HepG2 (cell line): ENCODE measurements at places on chromosomes 12 and 14.

DNA sequence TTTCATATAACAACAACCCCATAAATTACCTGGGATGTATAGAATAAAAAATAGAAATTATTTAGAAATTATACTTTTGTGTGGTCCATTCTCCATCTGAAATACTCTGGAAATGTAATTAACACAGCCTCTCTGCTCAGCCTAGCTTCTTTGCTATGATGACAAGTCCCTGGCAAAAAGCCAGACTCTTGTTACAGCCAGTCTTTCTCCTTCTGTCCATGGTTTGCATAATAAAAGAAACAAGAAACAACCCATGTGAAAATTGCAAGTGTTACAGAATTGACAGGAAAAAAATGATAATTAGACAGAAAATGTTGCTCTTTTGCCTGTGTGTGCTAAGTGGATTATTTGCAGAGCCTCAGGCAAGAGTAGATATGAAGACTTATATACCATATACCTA is 61.3 kb downstream of the C12orf50 start:
- H3K36me3 ChIP-seq = no peaks in the 10 kb centered on the region
- no peaks in the 10 kb centered on the region for H3K27me3 ChIP-seq
- no peak for DNase-seq
- no peak overlapping the region for H3K27ac ChIP-seq
- no peak overlapping the region for H3K4me3 ChIP-seq

DNA sequence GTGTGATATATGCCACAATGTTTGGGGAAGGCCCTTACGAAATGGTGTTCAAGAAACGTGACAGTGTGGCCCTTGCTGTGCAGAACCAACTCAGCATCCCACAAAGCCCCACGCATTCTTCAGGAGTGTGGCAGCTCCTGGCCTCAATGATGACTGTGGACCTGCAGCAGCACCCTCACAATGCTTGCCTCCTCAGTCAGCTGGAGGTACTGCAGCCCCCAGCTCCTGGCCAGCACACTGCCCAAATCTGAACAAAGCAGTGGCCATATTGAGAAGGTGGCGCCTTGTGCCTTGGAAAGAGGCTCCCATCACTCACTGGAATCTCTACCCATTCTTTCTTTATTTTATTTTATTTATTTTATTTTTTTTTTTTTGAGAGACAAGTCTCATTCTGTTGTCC is 10.4 kb downstream of the POLE2 start:
- no peak overlapping the region for H3K4me3 ChIP-seq
- no peak overlapping the region for H3K27ac ChIP-seq
- H3K36me3 ChIP-seq = peaks cover 39% of the 10 kb centered on the region; the same call in 2 of the 3 replicates
- DNase-seq = no peak
- H3K4me1 ChIP-seq = no peaks in the 10 kb centered on the region

- peaks cover 3% of the 10 kb centered on the region; the same call in 1 of the 3 replicates for H3K36me3 ChIP-seq
- no peak overlapping the region for H3K27ac ChIP-seq
- peaks cover 71% of the 10 kb centered on the region for H3K4me1 ChIP-seq
- no peak for DNase-seq
Measured at GRCh38 chr12:117100851-117101673, 1.8 kb upstream of the TESC start.

DNA sequence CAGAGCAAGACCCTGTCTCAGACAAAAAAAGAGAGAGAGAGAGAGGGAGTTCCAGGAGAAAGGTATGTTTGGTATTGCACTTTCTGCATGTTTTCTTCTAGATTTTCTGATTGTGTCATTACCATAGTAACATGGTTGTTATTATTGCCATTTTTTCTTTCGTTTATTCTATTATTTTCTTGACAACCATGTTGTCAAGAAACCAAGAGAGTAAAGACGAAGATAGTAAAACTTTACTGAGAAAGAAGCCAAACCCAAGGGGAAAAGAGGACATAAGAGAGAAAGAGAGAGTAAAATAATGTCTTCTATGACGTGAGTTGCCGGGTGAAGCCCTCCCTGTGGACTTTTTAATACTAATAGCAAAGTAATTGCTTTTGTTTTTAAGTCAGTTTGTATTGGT is 1186.0 kb upstream of the SEL1L start:
- no peaks in the 10 kb centered on the region for H3K27me3 ChIP-seq
- H3K4me1 ChIP-seq = no peaks in the 10 kb centered on the region
- H3K36me3 ChIP-seq = no peaks in the 10 kb centered on the region
- no peak overlapping the region for H3K4me3 ChIP-seq

DNA sequence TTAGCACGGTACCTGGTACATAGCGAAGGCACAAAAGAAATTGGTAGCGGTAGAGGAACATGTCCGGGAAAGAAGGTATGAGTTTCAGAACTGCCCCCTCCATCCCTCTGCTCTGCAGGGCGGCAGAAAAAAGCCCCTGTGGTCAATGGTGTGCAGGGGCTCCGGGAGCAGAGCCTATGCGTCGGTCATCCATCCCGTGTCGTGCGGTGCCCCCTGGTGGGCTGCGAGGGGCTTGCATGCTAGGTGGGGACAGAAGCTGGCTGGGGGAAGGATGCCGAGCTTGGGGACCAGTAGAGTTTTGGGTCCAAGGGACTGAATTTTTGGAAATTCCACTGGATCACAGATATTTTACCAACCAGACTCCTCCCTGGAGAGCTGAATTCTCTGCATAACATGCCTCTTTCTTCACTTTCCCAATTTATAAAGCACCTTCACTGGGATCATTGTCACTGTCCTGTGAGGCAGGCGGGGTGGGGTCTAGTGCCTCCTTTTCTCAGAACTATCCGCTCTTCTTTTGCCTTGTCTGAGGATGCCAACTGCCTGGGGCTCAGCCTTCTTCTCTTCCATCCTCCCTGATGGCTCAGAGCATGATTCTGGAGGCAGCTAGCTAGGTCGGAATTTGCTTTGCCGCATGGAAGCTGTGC is 148.7 kb downstream of the SMOC1 start:
- H3K27ac ChIP-seq = no peak overlapping the region
- H3K4me1 ChIP-seq = peaks cover 9% of the 10 kb centered on the region
- peak; percentile 43 for DNase-seq

- no peaks in the 10 kb centered on the region for H3K27me3 ChIP-seq
- peaks cover 38% of the 10 kb centered on the region for H3K4me1 ChIP-seq
- no peak overlapping the region for H3K4me3 ChIP-seq
- no peaks in the 10 kb centered on the region for H3K36me3 ChIP-seq
- H3K27ac ChIP-seq = no peak overlapping the region
- no peak for DNase-seq
Measured at GRCh38 chr12:49364989-49365388, 2.3 kb upstream of the SPATS2 start.

DNA sequence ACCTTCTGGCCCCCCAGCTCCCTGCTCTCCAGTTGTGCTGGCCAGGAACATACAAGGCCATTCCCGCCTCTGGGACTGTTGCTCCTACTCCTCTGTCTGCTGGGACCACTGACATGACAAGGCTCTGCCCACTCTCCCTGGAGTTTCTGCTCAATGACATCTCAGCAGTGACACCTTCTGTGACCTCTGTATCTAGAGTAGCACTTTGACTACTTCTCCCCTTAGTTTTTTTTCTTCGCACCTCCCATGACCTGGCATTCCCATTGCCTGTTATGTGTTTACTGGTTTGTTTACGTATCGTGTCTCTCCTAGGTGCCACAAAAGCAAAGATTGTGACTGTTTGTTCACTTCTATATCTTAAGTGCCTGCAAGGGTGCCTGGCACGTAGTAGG is 40.1 kb upstream of the TMEM263 start:
- no peaks in the 10 kb centered on the region for H3K36me3 ChIP-seq
- no peaks in the 10 kb centered on the region; the same call in 2 of the 3 replicates for H3K27me3 ChIP-seq
- no peak overlapping the region for H3K4me3 ChIP-seq
- no peak overlapping the region for H3K27ac ChIP-seq
- DNase-seq = no peak

GRCh38 chr12:65463611-65464010 is 185.1 kb downstream of the MSRB3 start:
- no peaks in the 10 kb centered on the region for H3K4me1 ChIP-seq
- no peak overlapping the region for H3K27ac ChIP-seq
- no peak for DNase-seq
- no peaks in the 10 kb centered on the region for H3K27me3 ChIP-seq
- H3K4me3 ChIP-seq = no peak overlapping the region

DNA sequence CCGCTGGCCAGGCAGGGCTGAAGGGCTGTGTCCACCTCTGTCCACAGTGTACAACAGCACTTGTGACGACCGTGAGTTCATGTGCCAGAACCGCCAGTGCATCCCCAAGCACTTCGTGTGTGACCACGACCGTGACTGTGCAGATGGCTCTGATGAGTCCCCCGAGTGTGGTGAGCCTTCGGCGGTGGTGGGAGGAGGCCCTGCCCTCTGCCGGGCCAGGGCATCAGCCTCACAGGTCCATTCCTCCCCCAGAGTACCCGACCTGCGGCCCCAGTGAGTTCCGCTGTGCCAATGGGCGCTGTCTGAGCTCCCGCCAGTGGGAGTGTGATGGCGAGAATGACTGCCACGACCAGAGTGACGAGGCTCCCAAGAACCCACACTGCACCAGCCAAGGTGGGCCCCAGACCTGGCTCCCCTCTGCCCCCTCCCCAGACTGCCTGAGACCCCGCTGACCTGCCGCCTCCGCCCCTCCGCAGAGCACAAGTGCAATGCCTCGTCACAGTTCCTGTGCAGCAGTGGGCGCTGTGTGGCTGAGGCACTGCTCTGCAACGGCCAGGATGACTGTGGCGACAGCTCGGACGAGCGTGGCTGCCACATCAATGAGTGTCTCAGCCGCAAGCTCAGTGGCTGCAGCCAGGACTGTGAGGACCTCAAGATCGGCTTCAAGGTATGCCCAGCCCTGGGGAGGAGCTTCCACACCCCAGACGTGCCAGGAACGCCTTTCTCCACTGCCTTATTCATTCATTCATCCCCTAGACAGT is 20.8 kb upstream of the NXPH4 start:
- no peak overlapping the region for H3K27ac ChIP-seq
- H3K4me1 ChIP-seq = no peaks in the 10 kb centered on the region
- no peak overlapping the region for H3K4me3 ChIP-seq
- H3K36me3 ChIP-seq = peaks cover 80% of the 10 kb centered on the region
- no peaks in the 10 kb centered on the region for H3K27me3 ChIP-seq

DNA sequence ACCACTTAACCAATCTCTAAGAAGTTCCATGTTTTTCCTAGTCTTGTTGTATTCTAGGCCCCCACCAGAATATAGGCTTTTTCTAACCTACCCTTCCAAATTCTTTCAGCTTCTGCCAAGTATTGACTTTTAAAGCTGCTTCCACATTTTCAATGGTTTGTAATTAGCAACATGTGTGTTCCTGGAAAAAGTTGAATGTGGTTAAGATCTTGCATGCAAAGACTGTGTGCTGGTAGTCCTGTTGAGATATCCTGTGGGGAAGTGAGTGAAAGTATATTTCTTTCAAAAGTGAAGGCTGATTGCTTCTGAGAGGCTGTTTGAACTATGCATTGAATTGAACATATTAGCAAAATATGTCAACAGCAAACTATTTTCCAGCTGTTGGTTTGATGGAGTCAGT is 646 bp upstream of the OR6C4 start:
- no peaks in the 10 kb centered on the region for H3K36me3 ChIP-seq
- no peaks in the 10 kb centered on the region for H3K27me3 ChIP-seq
- no peak for DNase-seq
- H3K4me1 ChIP-seq = no peaks in the 10 kb centered on the region
- no peak overlapping the region for H3K4me3 ChIP-seq

GRCh38 chr14:71365361-71365760 is 458.1 kb downstream of the PCNX1 start:
- H3K36me3 ChIP-seq = no peaks in the 10 kb centered on the region
- no peak for DNase-seq
- H3K27me3 ChIP-seq = no peaks in the 10 kb centered on the region
- no peak overlapping the region for H3K27ac ChIP-seq
- H3K4me3 ChIP-seq = no peak overlapping the region

GRCh38 chr14:24235804-24236688 is 3.3 kb downstream of the GMPR2 start:
- no peak for DNase-seq
- H3K4me1 ChIP-seq = peaks cover 41% of the 10 kb centered on the region
- no peak overlapping the region for H3K27ac ChIP-seq
- H3K4me3 ChIP-seq = no peak overlapping the region

- peaks cover 48% of the 10 kb centered on the region for H3K4me1 ChIP-seq
- H3K36me3 ChIP-seq = no peaks in the 10 kb centered on the region
- peak overlapping the region; percentile 80 for H3K27ac ChIP-seq
- no peak for DNase-seq
- H3K4me3 ChIP-seq = peak overlapping the region; percentile 94
Measured at GRCh38 chr12:50282721-50283228, 545 bp downstream of the LIMA1 start.

- no peak for DNase-seq
- peaks cover 2% of the 10 kb centered on the region; the same call in 1 of the 2 replicates for H3K27me3 ChIP-seq
- H3K27ac ChIP-seq = no peak overlapping the region
Measured at GRCh38 chr14:101595887-101596721, 34.8 kb downstream of the DIO3 start.
